ENCODE measurements at places on chromosomes 16 and 17.

DNA sequence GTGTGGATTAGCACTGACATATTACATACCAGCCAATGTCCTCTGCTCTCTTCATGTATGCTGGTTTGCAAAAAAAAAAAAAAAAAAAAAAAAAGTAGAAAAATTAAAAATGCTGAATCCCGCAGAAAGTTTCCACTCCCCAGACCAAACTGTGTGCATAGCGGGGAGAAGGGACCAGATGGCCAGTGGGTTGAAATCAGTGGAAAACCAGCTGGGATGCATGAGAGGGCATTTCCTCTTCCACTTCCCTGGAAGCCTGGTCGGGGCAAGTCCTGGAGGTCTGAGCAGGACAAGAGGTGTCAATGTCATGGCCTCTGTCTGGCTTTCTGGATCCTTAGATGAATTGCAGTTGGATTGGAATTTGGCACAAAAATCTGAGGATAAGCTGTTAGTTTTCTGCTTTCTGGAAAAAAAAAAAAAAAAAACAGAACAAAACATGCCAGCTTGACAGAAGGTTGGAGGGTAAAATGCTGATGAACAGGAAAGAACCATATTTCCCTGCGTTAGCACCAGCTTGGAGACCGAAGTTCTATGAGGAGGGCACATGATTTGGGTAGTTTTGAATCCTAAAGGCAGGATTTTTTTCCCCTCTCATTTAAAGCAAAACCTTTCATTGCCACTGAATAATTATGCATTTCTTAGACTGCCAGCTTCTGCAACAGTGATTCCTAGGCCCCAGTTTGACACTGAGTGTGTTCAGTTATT, 941.5 kb upstream of the EEF2KMT start:
- no peak for DNase-seq

DNA sequence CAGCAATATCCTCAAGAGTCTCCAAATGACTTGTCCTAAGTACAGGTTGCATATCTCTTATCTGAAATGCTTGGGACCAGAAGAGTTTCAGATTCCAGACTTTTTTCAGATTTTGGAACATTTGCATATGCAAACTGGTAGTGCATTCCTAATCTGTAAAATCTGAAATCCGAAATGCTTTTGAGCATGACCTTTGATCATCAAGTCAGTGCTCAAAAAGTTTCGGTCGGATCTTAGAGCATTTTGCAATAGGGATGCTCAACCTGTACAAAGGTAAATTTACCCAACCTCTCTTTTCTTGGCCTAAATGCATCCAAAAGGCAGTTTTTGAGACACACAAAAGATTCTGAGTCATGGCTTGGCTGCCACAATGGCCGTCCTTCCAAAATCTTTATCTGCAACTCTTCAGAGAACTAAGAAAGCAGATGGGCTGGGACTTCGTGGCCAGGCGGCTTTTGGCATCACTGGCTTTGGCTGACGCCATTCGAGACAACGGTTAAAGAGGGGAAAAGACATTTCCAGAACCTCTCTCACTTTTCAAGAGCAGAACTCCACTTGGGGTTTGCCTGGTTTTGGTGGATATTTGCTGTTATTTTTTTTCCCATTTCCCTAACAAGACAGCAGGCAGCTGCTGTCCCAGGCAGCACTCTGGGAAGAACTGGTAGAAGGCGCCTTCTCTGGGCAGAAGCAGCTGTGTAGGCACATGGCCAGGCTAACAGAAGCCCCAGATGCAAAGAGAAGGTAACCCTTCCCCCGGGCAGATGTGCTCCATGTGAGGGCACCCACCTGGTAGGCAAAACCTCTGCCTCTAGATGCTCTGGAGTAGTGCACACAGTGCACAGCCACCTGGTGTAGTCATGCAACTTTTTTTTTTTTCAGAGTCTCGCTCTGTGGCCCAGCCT, 8.9 kb downstream of the CPPED1 start:
- no peak for DNase-seq

GRCh38 chr16:74760007-74760767, 14.4 kb downstream of the FA2H start:
- DNase-seq = no peak

GRCh38 chr16:68520649-68521086, 18.4 kb upstream of the ZFP90 start:
- peak; percentile 81 for DNase-seq

GRCh38 chr17:57954397-57955182, 622 bp downstream of the CUEDC1 start:
- no peak for DNase-seq

DNA sequence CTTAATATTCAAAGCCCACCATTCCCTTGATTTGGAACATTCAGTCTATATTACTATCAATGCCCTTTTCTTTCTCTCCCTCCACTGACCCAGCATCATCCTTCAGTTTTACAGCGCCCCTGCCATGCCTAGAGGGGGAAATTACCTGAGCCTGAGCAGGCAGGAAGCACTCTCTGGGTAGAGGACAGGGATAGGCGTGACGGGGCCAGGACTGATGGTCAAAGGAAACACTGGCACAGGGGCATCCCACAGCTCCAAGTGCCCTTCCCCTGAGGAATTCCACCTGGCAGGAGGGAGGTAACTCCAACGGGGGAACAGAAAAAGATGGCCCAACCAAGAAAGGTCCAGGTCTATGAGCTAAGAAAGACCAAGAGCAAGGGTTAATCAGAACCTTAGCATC, 10.0 kb downstream of the CTC1 start:
- DNase-seq = no peak

DNA sequence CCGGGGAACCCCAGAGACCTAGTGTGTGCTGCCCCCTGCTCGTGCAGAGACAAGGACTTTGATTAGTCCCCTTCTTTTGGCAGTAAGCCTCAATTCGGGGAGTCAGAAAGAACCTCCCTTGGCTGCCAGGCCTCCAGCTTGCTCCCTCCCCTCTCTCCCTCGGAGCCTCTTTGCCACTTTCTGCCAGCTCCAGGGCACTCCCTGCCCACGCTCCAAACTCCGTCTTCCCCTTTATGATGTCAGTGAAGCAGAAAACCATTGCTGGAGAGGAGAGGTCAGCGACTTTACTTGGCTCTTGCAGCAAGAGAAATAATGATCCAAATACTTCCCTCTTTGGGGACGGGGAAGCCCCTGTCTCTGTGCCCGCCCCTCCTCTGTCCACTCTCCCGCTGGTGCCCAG, 28.1 kb downstream of the TTYH2 start:
- no peak for DNase-seq

GRCh38 chr17:48715496-48716399, 6.6 kb downstream of the PRAC1 start:
- DNase-seq = no peak

DNA sequence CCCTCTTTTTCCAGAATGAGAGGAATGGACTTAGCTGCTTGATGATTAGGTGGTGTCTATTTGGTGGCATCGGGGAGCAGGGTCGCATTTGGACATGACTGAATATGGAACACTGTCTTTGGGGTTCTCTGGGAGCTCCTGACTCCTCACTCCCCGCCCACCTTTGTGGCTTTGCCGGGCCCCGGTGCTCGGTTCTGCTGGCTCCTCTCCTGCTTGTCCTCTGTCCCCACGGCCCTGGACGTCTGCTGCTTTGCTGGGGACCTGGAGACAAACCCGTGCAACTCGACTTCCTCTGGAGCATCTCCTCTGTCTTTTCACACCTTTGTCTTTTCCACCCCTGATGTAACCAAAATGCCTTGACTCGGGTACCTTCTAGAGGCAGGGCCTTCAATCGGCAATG, 135.7 kb downstream of the IRX3 start:
- DNase-seq = no peak

DNA sequence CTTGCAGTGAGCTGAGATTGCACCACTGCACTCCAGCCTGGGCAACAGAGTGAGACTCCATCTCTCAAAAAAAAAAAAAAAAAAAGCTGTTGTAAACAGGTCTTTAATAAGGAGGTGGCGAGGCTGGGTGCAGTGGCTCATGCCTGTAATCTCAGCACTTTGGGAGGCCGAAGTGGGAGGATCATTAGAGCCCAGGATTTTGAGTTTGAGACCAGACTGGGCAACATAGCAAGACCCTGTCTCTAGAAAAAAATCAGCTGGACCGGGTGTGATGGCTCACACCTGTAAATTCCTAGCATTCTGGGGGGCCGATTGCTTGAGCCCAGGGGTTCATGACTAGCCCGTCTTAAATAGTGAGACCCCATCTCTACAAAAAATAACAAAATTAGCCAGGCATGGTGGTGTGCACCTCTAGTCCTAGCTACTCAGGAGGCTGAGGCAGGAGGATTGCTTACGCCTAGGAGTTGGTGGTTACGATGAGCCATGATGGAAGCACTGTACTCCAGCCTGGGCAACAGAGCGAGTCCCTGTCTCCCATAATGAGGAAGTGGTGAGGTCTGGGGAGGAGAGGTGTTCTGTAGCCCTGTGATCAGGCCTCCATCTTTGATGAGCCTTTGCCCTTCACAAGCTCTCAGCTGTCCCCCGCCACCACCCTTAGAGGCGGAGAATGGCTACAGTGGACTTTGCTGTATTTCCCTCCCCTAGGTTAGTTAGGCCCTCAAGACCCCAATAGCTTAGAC, 36.2 kb downstream of the ZNF778 start:
- no peak for DNase-seq

GRCh38 chr16:23679274-23679985, 741 bp downstream of the PLK1 start:
- DNase-seq = no peak

- no peak for DNase-seq
Observed at GRCh38 chr17:47993031-47993564, 22.2 kb downstream of the CDK5RAP3 start.

GRCh38 chr16:17544785-17545184, 74.0 kb upstream of the XYLT1 start:
- no peak for DNase-seq

Measured in stimulated activated CD8-positive, alpha-beta memory T cell treated with anti-CD3 and anti-CD28 coated beads, Interleukin-7, amount 100 ng/mL, for 48 hours (primary cell).